ENCODE measurements at places on chromosomes 4 and X.

- H3K36me3 ChIP-seq, result no peaks in the 10 kb centered on the region
- no peak overlapping the region for H3K27ac ChIP-seq
- DNase-seq, result no peak
- no peak overlapping the region for H3K4me3 ChIP-seq
- H3K27me3 ChIP-seq, result no peaks in the 10 kb centered on the region
- H3K4me1 ChIP-seq, result peaks cover 33% of the 10 kb centered on the region
These were observed 427.2 kb downstream of the MAPK10 start for GRCh38 chr4:85932500-85933290.

GRCh38 chr4:152771741-152772533, 7.6 kb downstream of the TIGD4 start:
- no peak for DNase-seq
- H3K4me1 ChIP-seq, result no peaks in the 10 kb centered on the region
- no peak overlapping the region for H3K27ac ChIP-seq
- H3K4me3 ChIP-seq, result no peak overlapping the region
- no peaks in the 10 kb centered on the region for H3K27me3 ChIP-seq
- no peaks in the 10 kb centered on the region for H3K36me3 ChIP-seq

DNA sequence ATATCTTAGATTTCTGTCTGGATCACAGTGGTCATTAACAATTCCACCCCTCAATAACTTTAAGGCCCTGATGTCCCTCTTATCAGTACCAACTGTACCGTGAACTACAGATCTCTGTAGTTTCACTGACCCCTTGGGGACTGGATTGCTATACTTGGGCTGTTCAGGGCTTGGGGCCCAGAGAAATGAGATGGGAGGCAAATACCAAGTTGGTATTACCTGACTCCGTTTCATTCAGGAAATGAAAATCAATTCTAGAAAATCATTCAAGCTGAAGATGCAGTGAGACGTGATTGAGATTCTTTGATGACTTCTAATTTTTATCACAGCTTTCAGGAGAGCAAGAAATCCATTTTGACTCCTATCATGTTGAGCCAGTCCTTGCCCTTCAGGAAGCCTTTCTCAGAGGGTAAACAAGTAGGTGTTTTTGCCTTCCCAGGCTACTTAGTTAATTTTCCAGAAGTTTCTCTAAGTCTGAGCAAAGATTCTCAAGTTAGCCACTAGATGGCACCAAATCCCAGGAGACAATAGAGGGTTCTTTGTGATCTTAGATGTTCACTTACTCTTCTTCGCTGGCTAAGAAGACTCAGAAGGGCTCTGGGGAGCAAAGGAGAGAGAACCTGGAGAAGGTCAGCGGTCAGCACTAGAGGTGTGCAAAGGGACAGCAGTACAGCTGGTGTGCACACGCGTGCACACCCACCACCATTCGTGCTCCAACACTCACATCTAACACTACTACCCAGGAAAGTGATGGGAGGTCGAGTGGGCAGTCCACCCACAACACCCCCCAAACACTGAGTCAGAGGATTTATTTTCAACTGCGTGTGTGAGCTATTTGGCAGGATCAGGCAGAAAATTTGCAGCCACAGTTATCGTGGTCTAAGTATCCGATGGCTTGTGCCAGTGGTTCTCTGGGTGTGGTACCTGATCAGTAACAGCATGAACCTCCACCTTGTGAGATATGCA, 7.4 kb downstream of the HNRNPH2 start:
- H3K36me3 ChIP-seq, result peaks cover 8% of the 10 kb centered on the region
- peak; percentile 37 for DNase-seq
- peaks cover 6% of the 10 kb centered on the region for H3K27me3 ChIP-seq
- H3K4me3 ChIP-seq, result no peak overlapping the region
- peaks cover 24% of the 10 kb centered on the region for H3K4me1 ChIP-seq

GRCh38 chr4:76156635-76157034, 8.4 kb upstream of the NUP54 start:
- H3K27me3 ChIP-seq, result peaks cover 2% of the 10 kb centered on the region
- peaks cover 19% of the 10 kb centered on the region for H3K36me3 ChIP-seq
- DNase-seq, result no peak
- peaks cover 8% of the 10 kb centered on the region for H3K4me1 ChIP-seq
- H3K4me3 ChIP-seq, result peak overlapping the region; percentile 70

DNA sequence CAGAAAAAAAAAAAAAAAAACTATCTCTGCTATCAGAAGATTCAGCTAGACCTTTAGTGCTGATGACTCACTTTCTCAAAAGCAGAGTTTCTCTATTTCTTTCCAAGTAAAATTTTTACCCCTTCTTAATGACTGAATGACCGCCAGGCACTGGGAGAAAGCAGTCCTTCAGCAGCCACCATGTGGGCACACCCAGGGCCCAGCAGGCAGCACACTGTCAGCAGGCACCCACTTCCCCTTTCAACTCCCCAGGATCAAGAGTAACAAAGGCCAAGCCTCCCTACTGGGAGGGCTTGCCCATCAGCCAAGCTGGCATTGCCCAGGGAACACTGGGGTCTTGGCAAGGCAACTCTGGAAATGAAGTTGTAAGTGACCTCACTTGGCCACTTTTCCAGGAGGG, 201.9 kb upstream of the MAMLD1 start:
- H3K27ac ChIP-seq, result no peak overlapping the region
- no peak for DNase-seq
- H3K4me3 ChIP-seq, result no peak overlapping the region
- no peaks in the 10 kb centered on the region for H3K4me1 ChIP-seq

DNA sequence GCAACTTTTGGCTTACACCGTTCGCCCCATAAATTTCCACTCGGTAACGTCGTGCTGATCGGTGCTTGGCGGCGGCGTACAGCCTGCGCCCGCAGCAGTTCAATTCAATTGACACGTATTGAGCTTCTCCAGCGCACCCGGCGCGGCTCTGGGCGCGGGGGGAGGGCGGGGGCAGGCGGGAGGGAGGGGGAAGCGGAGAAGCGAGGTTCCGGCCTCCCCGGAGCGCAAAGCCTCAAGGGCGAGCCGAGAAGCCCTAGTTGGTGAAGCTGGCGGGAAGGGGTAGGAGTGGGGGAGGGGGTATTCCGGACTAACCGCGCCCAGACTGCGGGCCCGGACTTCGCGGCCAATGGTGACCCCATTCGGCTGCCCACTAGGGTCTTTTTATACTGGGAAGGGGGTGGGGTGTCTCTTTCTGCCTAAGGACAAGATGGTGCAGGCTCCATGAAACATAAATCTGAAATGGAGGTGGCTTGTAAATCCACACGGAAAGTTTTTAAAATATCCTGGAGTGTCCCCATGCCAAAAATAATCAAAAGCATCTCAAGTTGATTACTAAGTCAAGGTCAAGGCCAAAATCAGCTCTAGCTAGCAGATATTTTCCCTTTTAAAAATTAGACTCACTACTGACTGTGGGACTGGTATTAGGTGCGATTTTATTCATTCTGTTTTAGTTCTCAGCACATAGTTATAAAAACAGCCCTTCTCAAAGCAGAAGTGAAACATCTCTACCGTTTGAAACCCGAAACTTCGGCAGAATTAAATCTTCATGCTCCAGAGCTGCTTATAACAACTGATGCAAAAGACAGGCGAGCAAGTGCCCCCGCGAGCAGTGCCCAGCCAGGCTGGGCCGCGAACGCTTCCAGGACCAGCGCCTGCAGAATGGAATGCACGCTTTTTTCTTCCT, 1.5 kb upstream of the BCOR start:
- H3K27me3 ChIP-seq, result peaks cover 8% of the 10 kb centered on the region
- no peak overlapping the region for H3K4me3 ChIP-seq

GRCh38 chr4:125666635-125667034, 351.9 kb downstream of the FAT4 start:
- no peak for DNase-seq
- no peaks in the 10 kb centered on the region for H3K36me3 ChIP-seq
- H3K4me3 ChIP-seq, result no peak overlapping the region
- H3K27ac ChIP-seq, result no peak overlapping the region
- H3K4me1 ChIP-seq, result no peaks in the 10 kb centered on the region
- no peaks in the 10 kb centered on the region for H3K27me3 ChIP-seq

DNA sequence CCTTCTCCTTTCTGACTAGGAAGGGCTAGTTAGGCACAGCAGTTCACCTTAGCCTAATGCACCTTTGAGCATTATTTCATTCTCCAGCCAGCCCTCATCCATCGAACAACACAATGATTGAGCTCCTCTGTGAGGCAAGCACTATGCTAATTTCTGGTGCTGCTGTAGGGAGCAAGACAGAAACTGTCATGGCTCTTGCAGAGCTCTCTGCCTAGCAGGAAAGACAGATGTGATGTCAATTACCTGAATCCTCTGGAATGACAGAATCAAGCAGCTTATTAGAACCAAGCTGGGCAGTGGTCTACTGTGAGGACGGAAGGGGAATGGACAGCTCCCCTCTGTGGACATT, 256.1 kb upstream of the NOCT start:
- no peaks in the 10 kb centered on the region for H3K36me3 ChIP-seq
- no peaks in the 10 kb centered on the region for H3K4me1 ChIP-seq
- no peak for DNase-seq
- no peak overlapping the region for H3K27ac ChIP-seq
- H3K27me3 ChIP-seq, result no peaks in the 10 kb centered on the region

DNA sequence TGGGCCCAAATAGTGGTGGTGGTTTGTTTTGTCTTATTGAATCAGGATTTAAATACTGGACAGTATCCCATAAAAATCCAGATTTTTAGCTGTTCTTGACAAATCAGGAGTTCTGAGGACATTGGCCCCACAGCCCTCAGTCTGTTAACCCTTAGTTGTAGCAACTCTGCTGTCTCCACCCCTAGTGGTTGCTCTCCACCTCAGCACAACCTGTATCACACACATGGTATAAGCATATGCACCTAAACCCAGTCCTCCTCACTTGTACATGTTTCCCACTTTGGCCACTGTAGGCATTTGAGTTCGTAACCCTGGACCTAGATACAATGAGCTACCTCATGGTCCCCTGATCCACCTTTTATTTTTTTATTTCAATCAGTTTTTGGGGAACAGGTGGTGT, 75.9 kb downstream of the MRPL1 start:
- DNase-seq, result no peak
- no peak overlapping the region for H3K4me3 ChIP-seq
- H3K27me3 ChIP-seq, result no peaks in the 10 kb centered on the region
- no peaks in the 10 kb centered on the region for H3K4me1 ChIP-seq
- H3K36me3 ChIP-seq, result peaks cover 17% of the 10 kb centered on the region

Data from endothelial cell (in vitro differentiated cells).